ENCODE measurements at places on chromosomes 16 and 17.

DNA sequence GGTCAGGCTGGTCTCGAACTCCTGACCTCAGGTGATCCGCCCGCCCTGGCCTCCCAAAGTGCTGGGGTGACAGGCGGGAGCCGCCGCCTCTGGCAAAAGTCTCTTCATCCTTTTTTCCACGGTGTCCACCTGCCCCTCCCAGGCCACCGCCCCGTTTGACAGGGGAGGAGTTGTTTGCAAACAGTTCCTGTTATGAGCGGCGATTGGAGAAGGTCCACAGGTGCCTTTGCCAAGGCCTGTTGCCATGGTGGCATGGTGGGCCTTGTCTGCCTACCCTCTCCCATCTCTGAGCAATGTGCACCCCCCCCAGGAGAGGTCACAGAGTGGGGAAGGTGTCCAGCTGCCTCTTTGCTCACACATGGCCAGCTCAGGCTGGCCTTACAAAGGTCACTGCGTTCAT is 16.0 kb upstream of the RAP1GAP2 start:
- DNase-seq: no peak

GRCh38 chr17:46771561-46772474 is 46.7 kb downstream of the WNT3 start:
- DNase-seq: peak; percentile 35

- no peak for DNase-seq
Observed at GRCh38 chr17:34570506-34570905, 8.9 kb upstream of the TMEM132E start.

- no peak for DNase-seq
Observed at GRCh38 chr17:50675627-50676026, 32.1 kb downstream of the ANKRD40 start.

GRCh38 chr16:87276091-87276701 is 41.0 kb downstream of the C16orf95 start:
- DNase-seq: no peak

- DNase-seq: no peak
Observed at GRCh38 chr16:85682516-85682915, 6.2 kb downstream of the GINS2 start.

DNA sequence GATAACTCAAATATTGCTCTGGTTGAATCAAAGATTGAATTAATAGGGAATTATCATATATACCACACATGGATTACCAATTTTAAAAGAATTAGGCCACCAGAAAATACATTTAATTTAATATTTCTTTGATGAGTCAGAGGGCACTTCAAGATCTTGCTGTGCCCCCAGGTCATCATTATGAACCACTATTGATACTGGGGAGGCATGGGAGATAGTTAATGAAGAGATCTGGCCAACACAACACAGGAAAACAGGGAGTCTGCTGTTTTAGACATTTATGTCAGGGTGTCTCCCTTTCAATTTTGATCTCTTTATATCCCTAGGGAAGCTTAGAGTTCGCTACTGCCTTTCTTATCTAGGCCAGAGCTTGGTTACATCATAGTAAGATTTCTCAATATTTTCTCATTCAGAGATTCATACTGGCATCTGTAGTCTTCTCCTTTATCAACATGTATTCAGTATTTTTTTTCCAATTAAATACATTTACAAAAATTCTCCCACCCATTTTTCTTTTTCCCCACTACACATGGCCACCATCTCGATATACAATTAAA is 158.3 kb upstream of the ZFHX3 start:
- no peak for DNase-seq

GRCh38 chr16:50455288-50455845 is 86.6 kb upstream of the BRD7 start:
- no peak for DNase-seq

DNA sequence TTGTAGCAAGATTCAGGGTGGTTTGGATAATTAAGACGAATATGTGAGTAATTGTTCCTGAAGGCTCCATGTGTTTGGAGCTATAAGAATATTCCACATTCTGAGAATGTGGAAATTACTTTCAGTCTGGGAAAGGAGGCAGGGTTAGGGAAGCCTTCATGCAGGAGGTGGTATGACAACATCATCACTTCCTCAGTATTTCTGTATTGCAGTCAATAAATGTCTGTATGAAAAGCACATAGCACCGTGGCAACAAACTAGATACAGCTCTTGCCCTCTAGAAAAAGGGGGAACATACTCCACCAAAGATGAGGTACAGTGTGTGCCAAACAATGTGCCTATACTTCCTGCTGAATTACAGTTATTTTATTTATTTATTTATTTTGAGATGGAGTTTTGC is 26.1 kb upstream of the DHRS7B start:
- DNase-seq: no peak
